ENCODE measurements at places on chromosomes 16 and 17.

DNA sequence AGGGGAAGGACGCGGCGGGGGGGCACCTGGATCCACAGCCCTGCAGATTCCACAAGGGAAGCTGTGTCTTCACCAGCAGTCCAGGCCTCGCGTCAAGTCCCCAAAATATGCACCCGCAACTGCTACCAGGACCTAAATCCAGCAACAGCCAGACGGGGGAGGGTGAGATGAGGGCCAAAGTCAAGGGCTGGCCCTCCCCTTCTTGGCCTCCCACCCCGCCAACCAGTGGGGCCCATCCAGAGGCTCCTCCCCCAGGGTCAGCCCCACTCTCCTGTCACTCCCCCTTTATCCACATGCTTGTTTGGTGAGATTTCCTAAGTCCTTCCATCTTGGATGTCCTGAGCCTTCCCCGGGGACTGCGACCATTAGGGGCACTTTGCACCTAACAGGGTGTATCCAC is 138.7 kb downstream of the ENGASE start:
- DNase-seq: no peak

DNA sequence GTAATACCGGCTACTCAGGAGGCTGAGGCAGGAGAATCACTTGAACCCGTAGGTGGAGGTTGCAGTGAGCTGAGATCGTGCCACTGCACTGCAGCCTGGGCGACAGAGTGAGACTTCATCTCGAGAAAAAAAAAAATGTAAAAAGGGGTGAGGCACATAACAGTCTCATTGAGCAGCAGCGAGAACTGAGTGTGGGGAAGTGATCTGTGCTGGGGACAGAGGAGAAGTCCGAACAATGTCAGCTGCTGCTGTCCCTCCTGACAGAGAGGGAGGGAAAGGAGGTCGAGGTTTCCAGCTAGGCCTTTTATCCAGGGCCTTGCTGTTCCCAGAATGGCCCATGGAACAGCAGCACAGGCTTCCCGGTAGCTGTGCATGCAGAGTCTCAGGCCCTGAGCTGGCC is 14.0 kb downstream of the C16orf74 start:
- no peak for DNase-seq

DNA sequence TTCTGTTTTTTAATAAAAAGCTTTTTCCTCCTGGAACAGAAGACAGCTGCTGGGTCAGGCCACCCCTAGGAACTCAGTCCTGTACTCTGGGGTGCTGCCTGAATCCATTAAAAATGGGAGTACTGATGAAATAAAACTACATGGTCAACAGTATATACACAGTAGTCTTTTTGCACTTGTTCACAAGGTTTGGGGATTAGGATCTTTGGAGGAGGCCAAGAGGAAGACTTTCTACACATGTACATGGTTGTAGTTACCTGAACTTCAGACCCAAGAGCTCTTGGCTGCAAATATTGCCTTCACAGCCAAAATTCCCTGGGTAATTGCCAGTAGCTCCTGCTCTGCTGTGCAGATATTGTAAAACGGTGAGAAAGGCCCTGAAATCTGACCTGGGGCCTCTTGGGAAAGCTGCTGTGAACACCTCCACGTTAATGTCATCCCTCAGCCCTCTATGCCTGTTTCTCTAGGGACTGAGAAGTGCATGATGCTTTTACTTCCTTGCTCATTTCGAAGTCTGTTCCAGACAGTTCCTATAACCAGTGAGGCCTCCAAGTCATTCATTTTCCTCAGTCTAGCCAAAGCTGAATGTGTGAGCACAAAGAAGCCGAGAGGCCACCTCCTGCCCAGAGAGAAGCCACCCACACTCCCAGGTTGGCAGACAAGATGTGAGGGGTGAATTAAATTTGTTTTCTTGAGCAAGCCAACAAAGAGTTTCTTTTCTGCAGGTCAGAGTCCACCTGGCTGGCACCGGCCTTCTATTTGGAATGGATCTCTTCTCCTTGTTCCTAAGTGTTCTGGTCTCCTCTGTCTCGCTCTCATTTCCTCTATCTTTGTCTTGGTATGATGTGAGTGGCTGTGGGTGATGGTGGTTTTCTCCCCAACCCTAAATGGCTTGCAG is 15.9 kb downstream of the ANKRD40 start:
- no peak for DNase-seq

GRCh38 chr17:28515518-28515917 is 9.4 kb downstream of the FOXN1 start:
- DNase-seq: no peak

GRCh38 chr16:77009453-77009852 is 181.5 kb upstream of the MON1B start:
- no peak for DNase-seq

GRCh38 chr16:54006693-54007092 is 279.9 kb downstream of the IRX3 start:
- DNase-seq: no peak

- DNase-seq: no peak
Observed at GRCh38 chr17:44087319-44087718, 16.8 kb downstream of the G6PC3 start.

GRCh38 chr17:67993998-67994361 is 2.3 kb downstream of the C17orf58 start:
- no peak for DNase-seq

DNA sequence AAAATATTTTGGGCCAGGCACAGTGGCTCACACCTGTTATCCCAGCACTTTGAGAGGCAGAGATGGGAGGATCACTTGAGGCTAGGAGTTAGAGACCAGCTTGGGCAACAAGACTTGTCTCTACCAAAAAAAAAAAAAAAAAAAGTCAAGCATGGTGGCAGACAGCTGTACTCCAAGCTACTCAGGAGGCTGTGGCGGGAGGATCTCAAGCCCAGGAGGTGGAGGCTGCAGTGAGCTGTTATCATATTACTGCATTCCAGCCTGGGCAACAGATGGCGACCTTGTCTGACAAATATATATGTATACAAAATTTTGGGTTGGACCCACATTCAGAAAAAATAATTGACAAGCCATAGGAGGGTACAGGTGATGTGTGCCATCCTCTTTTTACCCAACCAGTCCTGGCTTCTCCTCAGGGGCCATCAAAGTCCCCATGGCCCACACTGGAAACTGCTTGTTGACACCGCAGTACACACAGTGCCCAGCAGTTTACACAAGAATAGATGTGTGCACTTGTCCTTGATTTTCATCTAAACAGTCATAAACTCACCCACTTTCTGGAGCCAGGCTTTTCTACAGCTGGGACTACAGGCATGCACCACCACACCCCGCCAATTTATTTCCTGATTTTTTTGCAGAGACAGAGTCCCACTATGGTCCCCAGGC is 1.7 kb downstream of the CES2 start:
- DNase-seq: no peak

DNA sequence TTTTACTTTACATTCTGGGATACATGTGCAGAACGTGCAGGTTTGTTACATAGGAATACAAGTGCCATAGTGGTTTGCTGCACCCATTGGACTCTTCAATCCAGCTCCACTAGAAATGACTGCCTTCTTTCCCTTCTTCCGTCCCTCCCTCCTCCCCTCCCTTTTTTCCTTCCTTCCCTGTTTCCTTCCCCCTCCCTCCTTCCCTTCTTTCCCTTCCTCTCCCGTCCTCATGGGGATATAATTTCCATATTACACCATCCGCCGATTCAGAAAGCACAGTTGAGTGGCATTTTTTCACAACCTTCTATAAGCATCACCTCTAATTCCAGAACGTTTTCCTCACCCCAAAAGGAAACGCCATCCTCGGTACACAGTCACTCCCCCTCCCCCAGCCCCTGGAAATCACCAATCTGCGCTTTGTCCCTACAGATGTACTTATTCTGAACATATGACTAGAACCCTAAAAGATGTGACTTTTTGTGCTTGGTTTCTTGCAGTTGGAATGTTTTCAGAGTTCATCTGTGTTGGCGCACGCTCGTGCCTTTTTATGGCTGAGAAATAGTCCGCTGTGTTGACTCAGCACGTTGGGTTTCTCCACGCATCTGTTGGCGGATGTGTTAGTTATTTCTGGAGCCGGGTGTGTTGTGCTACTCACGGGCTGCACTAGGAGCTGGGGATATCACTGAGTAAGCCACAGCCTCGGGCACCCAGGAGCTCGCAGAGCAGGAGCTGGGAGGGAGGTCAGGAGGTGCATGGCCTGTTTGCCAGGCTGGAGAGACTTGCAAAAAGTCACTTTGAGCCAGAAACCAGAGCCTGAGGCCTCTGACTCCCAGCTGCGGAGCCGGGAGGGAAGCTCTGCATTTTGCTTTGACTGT is 336.4 kb downstream of the SEC14L1 start:
- no peak for DNase-seq

GRCh38 chr16:65689726-65690125 is 567.9 kb upstream of the CDH11 start:
- DNase-seq: no peak

GRCh38 chr17:13793951-13794350 is 192.2 kb upstream of the HS3ST3A1 start:
- DNase-seq: no peak

GRCh38 chr17:79109584-79109983 is 35.0 kb downstream of the ENGASE start:
- peak; percentile 69 for DNase-seq

GRCh38 chr16:68257251-68257905 is 6.9 kb upstream of the SLC7A6 start:
- no peak for DNase-seq

DNA sequence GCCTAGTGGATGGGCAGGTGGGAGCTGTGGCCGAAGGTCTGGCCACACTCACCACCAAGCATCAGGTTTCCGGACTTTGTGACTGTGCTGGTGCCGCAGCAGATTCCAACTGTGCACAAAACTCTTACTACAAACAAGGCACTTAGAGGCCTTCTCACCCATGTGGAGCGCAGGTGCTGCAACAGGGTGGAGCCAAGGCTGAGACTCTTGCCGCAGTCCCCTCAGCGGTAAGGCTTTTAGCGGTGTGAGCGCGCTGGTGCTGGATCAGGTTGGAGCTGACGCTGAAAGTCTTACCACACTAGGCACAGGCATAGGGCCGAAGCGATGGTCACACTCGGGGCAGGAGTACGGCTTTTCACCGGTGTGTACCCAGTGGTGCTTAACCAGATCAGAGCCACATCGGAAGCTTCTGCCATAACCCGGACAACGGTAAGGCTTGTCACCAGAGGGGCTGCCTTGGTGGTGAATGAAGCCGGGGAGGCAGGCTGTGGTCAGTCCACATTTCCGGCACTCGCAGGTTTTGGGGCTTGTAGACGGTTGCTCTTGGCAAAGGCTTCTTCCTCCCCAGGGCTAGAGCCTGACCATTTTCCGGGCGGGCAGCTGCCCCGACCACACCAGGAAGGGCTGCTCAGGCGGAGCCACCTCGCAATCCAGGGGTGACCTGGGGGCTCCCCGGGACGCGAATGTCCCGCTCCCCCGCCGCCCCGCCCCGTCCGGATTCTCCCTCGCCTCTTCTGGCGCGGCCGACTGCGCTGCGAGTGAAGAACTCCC is 1.0 kb upstream of the ARMC5 start:
- DNase-seq: peak; percentile 69

DNA sequence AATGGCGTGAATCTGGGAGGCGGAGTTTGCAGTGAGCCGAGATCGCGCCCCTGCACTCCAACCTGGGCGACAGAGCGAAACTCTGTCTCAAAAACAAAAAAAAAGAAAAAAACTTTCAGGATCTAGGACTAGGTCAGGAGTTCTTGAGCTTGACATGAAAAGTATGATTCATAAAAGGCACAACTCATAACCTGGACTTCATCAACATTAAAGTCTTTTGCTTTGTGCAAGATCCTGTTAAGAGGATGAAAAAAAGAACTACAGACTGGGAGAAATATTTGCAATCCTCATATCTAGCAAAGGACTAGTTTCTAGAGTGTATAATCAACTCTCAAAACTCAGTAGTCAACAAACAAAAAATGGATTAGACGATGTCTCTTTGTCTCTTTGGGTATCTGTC is 40.0 kb downstream of the TBC1D16 start:
- DNase-seq: no peak

GRCh38 chr17:48575066-48575582 is 3.0 kb downstream of the HOXB4 start:
- DNase-seq: no peak

DNA sequence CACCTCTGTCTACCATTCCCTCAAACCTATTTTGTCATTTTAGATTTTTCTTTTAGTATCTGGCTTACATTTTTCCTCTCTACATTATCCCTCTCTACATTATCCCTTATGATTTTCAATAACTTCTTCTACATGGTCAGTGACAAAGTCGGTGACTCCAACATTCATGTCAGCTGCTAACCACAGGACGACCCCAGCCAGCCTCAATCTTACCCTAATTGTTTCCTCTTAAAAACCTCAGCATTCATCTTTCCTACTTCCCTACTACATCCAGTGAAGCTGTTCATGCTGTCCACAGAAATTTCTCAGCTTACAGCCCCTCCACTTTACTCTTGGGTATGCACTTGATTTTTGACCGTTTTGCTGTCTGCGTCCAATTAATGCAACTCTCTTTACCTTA is 8.3 kb downstream of the MYH10 start:
- no peak for DNase-seq

GRCh38 chr17:44887971-44888954 is 11.0 kb downstream of the EFTUD2 start:
- DNase-seq: no peak

DNA sequence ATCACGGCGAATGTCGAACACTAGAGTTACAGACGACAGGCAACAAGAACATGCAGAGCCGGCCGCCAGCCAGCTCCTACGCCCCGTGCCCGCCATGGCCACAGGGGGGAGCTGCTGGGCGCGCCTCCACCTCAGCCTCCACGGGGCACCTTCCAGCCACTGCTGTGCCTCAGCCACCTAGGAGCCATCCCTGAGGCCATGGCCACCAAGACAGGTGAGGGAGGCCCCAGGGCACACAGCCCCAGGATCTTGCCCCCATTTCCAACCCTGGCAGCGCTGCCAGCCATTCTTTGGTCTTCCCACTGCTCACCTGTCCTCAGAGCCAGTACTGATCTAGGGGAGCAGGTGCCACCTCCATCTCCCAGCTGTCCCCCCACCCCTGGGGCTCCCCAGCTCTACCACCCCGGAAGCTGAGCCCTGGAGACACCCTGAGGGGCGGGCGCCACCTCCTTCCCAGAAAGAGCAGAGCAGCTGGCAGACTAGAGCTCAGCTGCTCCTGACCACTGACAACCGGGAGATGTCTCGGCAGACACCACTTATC is 11.8 kb downstream of the GNPTG start:
- peak; percentile 72 for DNase-seq

DNA sequence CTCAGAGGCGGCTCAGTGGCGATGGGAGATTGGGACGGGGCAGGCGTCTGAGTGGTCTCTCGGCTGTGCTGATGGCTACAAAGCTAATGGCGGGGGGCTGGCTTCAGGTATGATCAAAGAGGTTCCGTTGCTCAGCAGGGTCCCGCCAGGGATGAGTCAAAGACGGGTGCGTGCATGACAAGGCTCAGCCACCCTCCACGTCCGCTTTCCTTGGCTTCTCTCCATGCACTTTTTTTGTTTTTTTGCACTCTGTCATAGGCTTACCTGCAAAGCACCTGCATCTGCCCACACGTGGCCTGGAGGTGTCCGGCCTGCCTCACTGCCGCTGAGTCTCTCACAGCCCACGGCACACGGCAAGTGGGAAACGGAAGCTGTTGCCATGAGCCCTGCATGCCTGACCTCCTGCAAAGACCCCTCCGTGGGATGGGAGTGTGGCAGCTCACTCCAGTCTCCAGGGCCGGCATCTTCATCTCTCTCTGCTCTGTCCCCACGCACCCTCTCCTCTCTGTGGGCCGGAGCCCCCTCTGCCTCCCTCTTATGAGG is 85.5 kb upstream of the ZNF469 start:
- no peak for DNase-seq

- DNase-seq: no peak
Observed at GRCh38 chr16:27624154-27625049, 74.5 kb downstream of the KATNIP start.
